ENCODE measurements at places on chromosomes 3 and 15. TPM values are rescaled to one million over a fixed set of nuclear protein-coding genes. Genes with fewer than 3 reads are reported as not detected.

DNA sequence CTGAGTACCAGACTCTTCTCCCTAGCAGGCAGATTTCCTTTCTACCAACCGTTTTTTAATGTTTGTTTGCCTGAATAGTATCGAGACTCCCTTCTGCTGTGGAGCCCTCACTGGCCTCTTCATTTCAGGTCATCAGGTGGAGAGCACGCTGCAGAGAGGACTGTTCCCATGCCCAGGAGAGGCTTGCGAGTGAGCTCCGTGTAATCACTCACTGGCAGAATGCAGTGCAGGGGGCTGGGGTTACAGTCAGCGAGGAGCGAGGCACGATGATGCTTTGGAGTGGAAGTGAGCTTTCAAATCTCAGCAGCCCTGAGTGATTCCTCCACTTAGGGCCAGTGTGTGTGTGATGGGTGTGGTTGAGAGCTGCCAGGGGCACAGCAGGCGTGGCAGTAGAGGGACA is 385.2 kb downstream of the SHQ1 start:
- no peak for DNase-seq

DNA sequence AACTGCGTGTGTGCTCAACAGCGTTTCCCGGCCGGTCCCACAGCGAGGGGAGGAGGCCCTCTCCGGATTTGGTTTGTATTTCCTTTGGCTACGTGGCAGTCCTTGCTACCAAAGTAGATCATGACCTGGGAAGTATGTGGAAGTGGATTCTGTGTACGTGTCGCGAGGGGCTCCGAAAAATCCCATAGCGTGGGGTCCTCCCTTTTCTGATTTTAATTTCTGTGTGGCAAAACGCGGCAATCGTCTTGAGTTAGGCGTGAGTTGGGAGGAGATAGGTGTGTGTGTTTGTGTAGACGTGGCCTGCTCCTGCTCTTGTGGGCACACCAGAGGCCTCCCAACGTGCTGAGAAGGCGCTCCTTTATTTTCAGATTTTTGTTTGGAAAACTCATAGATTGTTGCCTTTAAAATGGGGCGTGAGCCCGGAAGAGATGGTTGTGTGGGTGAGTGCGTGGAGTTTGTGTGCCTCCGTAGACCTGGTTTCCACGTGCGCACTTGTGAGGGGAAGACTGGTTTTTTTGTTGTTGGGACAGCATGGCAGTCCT is 1.2 kb downstream of the TRIM71 start:
- DNase-seq = no peak

- DNase-seq = no peak
Measured at GRCh38 chr15:80530737-80531365, 126.7 kb downstream of the ARNT2 start.

The SLC22A13 gene
- 0.77 TPM for total RNA-seq

The EOMES gene
- not detected for total RNA-seq

GRCh38 chr15:80615783-80616391 is 79.2 kb upstream of the ABHD17C start:
- DNase-seq = peak; percentile 53

GRCh38 chr3:123201223-123201556 is 553 bp upstream of the SEC22A start:
- DNase-seq = no peak

The ST8SIA2 gene
- not detected for total RNA-seq

DNA sequence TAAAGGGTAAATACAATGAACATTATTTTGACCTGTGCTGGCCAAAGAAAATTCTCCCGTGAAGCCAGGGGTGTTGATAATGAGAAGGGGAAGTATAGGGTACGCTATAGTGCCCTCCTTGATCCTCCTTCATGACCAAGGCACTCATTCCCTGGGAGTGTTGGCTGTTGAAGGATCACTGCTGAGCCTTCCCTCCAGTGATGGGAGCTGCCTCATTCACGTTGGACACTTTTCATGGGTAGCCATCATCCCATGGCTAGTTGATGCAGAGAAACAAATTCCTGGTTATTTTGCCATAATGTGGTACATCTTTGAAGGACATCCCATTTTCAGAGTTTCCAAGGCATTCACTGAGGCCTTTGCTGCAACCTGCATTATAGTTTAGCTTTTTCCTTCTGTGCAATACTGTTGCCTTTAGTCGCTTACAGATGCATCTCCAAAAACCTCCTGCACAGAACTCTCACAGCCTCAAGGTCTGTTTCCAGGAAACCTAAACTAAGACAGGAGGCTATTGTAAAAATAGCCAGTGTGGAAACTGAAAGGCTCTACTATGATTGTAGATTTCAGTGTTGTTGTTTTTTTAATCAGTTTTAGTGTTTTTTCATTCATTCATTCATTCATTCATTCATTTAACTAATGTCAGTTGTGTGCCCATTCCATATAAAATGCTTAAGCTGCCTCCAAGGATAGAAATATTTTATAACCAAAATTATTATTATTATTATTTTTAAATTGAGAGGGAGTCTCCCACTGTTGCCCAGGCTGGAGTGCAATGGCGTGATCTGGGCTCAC is 40.8 kb downstream of the TGFBR2 start:
- no peak for DNase-seq

The TBCCD1 gene
- 13.7 TPM for total RNA-seq

DNA sequence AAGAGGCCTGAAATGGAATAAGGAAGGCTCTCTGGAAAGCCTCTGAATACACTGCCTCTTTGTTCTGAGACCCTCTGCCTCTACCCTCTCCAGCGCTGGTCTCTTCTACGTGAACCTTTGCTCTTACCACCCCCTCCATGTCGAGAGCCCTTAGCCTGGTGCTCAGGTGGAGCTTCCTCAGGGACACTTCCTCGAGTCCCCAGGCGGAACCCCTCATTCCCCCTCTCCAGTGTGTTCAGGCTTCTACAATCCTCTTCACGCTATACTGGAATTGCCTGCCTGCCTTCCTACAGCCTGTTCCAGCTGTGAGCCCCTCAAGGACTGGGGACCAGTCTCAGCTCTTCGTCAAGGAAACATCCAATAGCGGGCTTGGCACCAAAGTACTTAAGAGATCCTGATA is 7.4 kb downstream of the STIMATE start:
- DNase-seq = no peak

- no peak for DNase-seq
Measured at GRCh38 chr3:52013802-52014598, 18.3 kb upstream of the RPL29 start.

The CACNA2D3 gene
- total RNA-seq = 0.13 TPM

The RTP4 gene
- total RNA-seq = 0.13 TPM

- no peak for DNase-seq
Measured at GRCh38 chr15:67096546-67097294, 31.3 kb downstream of the SMAD3 start.

The WDR93 gene
- total RNA-seq = not detected

The MUC13 gene
- not detected for total RNA-seq

DNA sequence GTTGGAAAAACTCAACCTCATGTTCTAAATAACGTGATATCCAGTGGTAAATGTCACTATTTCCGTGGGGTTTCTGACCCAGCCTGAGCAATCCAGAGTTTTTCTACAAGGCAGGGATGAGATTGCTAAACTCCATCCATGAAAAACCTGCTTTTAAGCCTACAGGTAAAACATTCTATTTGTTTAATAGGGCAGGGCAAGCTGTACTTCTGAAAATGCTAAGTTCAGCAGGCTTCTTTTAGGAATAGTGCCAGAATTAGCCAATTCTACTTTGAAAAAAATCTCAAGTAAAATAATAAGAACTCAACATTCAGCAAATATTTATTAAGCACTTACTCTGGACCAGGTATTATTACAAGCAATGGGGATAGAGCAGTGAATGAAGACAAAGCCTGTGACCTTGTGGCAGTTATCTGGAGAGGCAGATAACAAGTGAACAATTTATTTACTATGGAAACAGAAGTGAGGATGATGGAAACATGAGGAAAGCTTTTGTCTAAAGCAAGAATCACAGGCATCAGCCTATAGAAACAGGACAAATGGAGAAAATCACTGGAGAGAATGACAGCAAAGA is 13.3 kb downstream of the RPSA start:
- peak; percentile 26 for DNase-seq

- no peak for DNase-seq
Measured at GRCh38 chr3:70982284-70982683, 601.2 kb downstream of the FOXP1 start.

DNA sequence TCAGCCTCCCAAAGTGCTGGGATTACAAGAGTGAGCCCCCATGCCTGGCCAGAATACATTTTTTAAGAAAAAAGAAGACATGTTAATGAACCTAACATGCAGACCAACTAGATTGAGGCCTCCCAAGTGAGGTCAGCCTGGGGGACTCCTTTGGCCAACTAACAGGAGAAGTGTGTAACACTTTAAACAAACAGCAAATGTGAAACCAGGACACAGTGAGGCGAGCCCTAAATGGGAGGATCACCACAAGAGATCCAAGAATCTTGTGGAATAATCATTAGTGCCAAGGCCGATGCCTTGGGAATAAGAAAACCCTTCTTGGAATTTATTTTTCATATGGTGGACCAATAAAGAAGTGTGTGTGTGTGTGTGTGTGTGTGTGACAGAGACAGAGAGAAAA is 73.9 kb downstream of the ATP10A start:
- no peak for DNase-seq

- DNase-seq = no peak
Measured at GRCh38 chr3:120560304-120561250, 35.6 kb upstream of the NDUFB4 start.

- DNase-seq = no peak
Measured at GRCh38 chr3:67005974-67006373, 7.9 kb downstream of the KBTBD8 start.

- DNase-seq = no peak
Measured at GRCh38 chr15:83927704-83928391, 273.9 kb downstream of the ADAMTSL3 start.

The UPK1B gene
- 55.2 TPM for total RNA-seq

The IFT122 gene
- total RNA-seq = 5.9 TPM

The SKOR1 gene
- under 0.01 TPM for total RNA-seq

DNA sequence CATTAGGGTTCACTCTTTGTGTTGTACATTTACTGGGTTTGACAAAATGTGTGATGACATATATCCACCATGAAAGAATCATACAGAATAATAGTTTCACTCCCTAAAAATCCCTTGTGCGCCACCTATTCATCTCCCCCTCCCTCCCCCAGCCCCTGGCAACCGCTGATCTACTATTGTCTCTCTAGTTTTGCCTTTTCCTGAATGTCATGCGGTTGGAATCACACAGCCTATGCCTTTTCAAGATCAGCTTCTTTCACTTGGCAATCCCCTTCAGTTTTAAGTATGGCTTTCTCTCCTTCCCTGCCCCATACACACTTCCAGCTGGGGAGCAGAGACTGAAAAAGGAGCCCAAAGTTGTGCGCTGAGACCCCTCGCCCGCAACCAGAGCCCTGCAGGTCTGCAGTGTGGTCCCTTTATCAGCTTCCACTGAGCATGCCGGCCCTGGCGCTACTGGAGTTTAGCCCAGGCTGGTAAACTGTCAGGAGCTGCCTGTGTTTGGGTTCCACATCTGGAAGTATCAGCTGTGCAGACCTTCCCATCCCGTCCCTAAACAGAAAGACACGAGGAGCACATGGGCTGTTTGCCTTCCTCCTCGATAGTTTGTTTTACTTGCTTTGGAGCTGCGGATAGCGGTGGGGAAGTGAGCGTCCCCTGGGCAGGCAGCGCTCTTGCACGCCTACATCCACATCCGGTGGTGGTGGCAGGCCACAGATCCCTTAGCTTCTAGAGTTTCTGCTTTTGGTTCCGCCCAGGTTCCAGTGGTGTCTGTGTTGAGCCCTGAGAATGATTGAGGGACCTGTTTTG is 12.3 kb downstream of the BOC start:
- DNase-seq = no peak

The KBTBD13 gene
- total RNA-seq = not detected

- no peak for DNase-seq
Measured at GRCh38 chr15:43143203-43143941, 10.0 kb downstream of the TMEM62 start.

DNA sequence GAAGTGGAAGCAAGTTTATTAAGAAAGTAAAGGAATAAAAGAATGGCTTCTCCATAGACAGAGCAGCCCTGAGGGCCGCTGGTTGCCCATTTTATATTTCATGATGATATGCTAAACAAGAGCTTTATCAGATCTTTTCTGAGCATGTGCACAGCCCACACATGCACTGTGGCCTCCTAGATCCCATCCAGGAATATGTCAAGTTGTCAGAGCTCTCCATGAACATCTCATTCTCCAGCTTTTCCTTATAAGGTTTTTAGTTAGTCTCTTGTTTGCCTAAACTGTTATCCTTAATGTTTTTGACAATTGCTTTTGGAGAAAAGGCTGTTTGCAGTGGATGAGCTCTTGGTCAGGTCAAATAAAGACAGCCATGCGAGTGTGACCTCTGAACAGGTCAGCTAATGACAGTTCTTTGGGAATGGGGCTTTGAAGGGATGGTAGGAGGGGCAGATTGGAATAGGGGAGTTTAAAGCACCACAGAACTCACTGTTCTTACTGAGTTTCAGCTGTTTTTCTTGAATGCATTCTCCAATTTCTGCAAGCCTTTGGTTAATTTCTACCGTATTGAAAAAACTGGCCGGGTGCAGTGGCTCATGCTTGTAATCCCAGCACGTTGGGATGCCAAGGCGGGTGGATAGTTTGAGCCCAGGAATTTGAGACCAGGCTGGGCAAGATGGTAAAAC is 69.4 kb upstream of the CRTC3 start:
- no peak for DNase-seq

GRCh38 chr3:128484404-128485281 is 8.4 kb downstream of the GATA2 start:
- no peak for DNase-seq

DNA sequence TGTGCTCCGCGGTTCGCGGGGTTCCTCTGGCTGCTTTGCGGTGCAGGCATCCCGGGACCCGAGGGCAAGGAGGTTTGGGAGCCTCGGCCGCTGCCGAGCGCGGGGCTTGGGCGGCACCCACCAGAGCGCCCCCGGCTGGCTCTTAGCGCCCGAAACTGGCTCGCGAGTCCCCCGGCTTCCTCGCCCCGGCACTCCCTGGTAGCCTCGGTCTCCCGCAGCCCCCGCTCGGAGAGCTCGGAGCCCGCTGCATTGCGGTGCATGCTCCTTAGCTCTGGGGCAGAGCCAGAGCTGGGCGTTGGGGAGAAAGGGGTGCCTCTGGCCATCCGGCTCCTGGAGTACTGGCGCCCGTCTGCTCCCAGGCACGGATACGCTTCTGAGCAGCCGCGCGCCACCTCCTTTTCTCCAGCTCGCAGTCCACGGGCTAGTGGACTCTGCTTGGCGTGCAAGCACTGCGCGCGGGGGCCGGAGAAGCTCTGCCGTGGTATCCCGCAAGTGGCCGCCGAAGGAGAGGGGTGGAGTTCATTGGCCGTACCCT is 753 bp downstream of the EPHB1 start:
- no peak for DNase-seq

GRCh38 chr15:75577401-75578172 is 1.5 kb downstream of the PTPN9 start:
- no peak for DNase-seq
